ENCODE measurements at places on chromosomes 7 and 10.

- H3K4me3 ChIP-seq, result no peak overlapping the region
- no peaks in the 10 kb centered on the region for H3K36me3 ChIP-seq
- no peaks in the 10 kb centered on the region for H3K27me3 ChIP-seq
- no peaks in the 10 kb centered on the region for H3K4me1 ChIP-seq
- H3K27ac ChIP-seq, result no peak overlapping the region
- DNase-seq, result no peak
These were observed 180.3 kb downstream of the CRPPA start for GRCh38 chr7:16241017-16241416.

- no peaks in the 10 kb centered on the region for H3K4me1 ChIP-seq
- no peak overlapping the region for H3K4me3 ChIP-seq
- no peaks in the 10 kb centered on the region for H3K36me3 ChIP-seq
- H3K27ac ChIP-seq, result no peak overlapping the region
These were observed 316.2 kb downstream of the POM121L12 start for GRCh38 chr7:53351681-53352080.

GRCh38 chr7:44541028-44541869 lies at the start of gene NPC1L1:
TSS of gene NPC1L1 (minus strand) at chr7:44541330. CDS start at chr7:44541259, 71 bp downstream.
- H3K27ac ChIP-seq, result no peak within 1 kb of the TSS
- H3K4me3 ChIP-seq, result no peak within 1 kb of the TSS
- H3K4me1 ChIP-seq, result no peaks in the 10 kb centered on the region
- no peaks in the 10 kb centered on the region for H3K36me3 ChIP-seq
- no peaks in the 10 kb centered on the region for H3K27me3 ChIP-seq

- peaks cover 34% of the 10 kb centered on the region for H3K4me1 ChIP-seq
- peak within 1 kb of the TSS; percentile 60 for H3K27ac ChIP-seq
- H3K27me3 ChIP-seq, result no peaks in the 10 kb centered on the region
- peak within 1 kb of the TSS; percentile 61 for H3K4me3 ChIP-seq
- no peaks in the 10 kb centered on the region for H3K36me3 ChIP-seq
These were observed at the start of gene IL6 for GRCh38 chr7:22726907-22727713. TSS of gene IL6 (plus strand) at chr7:22727200. CDS start at chr7:22727263, 63 bp downstream.

GRCh38 chr7:134885967-134886352 lies 100.3 kb upstream of the AGBL3 start:
- no peak for DNase-seq
- peak overlapping the region; percentile 19 for H3K4me3 ChIP-seq
- H3K36me3 ChIP-seq, result peaks cover 4% of the 10 kb centered on the region

- peaks cover 13% of the 10 kb centered on the region for H3K4me1 ChIP-seq
- peak overlapping the region; percentile 99 for H3K4me3 ChIP-seq
- DNase-seq, result peak; percentile 71
- H3K36me3 ChIP-seq, result no peaks in the 10 kb centered on the region
- H3K27ac ChIP-seq, result peak overlapping the region; percentile 97
- no peaks in the 10 kb centered on the region for H3K27me3 ChIP-seq
These were observed 398 bp downstream of the DENND11 start for GRCh38 chr7:141701489-141702046.

Data from ascending aorta (tissue), 2 donors.